ENCODE measurements at places on chromosomes 1 and 21.

DNA sequence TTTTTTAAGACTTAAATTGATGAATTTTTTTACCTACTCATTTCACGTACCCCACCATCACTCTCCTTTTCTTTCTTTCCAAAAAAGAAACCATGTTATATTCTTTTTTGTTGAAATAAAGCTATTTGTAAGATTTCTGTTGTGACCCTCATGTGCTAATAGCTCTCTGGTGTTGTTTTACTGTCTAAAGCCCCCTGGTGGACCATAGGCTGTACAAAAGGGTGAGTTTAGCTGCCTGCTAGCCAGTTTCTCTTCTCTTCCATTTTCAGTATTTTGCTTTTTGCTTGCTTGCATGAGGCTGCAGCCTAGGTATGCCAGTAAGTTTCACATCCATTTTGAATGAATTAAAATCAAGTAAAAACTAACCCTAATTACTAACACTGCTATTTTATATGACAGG lies 15.6 kb upstream of the VAMP3 start:
- DNase-seq = no peak

DNA sequence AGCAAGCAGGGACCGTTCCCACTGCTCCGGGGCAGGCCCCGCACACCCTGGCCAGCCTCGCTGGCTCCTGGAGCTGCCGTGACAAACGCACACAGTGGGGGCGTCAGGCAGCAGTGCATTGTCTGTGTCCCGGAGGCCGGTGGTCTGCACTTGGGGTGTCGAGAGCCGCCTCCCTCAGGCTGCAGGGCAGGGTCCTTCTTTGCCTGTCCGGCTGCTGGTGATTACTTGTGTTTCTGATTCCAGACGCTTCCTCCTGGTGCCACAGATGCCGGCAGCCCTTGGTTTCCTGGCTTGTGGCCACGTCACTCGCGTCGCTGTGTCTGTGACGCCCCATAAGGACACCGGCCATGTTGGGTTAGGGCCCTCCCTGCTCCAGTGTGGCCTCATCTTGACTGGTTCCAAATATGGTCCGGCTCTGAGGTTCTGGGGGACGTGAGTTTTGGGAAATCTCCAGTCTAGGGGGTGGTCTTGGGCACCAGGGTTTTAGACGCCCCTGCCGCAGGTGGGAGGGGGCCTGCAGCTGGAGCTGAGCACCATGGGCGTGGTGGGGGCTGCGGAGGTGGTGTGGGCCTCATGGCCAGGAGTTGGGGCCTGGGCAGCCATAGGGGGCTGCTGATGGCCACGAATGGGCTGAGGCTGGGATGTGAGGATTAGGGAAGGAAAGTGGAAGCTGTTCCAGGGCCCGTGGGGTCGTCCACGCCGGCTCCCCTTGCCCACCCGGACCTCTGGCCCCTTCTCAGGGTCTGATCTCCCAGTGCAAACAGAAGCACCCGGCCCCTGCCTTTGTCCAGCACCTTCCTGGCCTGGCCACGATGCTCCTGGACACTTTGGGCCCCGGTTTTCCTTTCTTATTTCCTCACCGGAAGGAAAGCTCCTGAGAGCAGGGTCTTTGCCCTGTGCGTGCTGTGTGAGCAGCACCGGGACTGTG lies 41.0 kb downstream of the SLX9 start:
- DNase-seq = no peak

GRCh38 chr1:67682659-67683197 lies 2.3 kb upstream of the GADD45A start:
- DNase-seq = peak; percentile 87

GRCh38 chr1:159556931-159557369 lies 21.1 kb upstream of the OR10J5 start:
- no peak for DNase-seq

- DNase-seq = no peak
These were observed 52.4 kb downstream of the PTPRF start for GRCh38 chr1:43583058-43583457.
